Peyer's patch (tissue), 4 donors: ENCODE measurements at places on chromosomes 13 and 19.
A peak's percentile ranks its signal among the peaks of the same experiment; 100 is the strongest.

DNA sequence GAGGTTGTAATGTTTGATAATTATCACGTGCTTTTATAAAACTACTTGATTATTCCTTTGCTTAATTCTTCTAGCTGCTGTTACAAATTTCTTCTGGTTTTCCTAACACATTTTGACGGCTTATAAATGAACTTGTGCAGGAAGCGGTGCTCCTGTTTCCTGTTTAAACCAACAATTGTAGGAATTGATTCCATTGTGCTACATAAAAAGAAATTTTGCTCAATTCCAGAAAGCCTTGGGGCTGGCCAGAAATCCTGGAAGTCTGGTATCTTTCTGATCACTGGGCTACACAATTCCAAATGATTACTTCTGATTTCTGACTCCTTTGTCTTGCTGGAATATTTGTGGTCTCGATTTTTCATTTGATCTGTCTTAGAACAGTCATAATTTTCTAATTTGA, 14.9 kb downstream of the RFC3 start:
- no peak for DNase-seq

DNA sequence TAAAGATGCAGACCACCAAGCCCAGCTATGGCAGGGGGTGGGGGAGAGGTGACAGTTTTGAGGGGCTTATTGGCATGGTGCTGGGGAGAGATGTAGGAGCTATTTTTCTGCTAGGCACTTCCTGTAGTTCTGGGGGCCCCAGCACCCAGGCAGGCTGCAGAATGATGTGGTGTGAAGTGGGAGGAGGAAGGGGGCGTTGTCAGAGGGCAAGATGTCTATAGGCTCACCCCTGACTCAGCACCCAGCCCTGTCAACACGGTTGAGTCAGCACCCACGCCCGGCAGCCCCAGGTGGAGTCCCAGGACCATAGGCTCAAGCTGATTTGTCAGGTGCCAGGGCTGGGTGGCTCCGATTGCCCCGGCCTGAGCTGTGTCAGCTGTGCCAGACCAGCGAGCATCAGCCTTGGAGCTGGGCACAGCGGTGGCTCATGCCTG, 5.8 kb downstream of the KLF2 start:
- DNase-seq: peak; percentile 89

- no peak for DNase-seq
These were observed 19.6 kb downstream of the ALG5 start for GRCh38 chr13:36979361-36980050.

DNA sequence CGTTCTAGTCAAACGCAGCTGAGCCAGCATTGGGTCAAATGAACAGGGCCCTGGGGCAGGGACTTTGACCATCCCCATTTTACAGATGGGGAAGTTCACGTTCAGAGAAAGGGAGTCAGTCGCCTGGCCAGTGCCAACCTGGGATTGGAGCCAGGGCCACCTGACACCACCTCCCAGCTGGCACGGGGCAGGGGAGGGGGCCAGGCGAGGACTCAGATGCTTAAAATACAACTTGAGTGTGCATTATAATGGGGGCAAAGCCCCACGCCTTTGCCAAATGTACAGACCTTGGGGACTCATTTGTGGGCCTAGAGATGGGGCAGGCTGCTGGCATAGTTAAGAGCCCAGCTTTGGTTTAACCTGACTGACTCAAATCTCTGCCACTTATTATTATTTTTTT, 14.6 kb downstream of the PRR12 start:
- no peak for DNase-seq

- no peak for DNase-seq
These were observed 165.4 kb downstream of the SUCLA2 start for GRCh38 chr13:47835470-47836228.
